ENCODE measurements at places on chromosomes 7 and 10.

GRCh38 chr7:139538881-139539635 lies 15.6 kb downstream of the CLEC2L start:
- DNase-seq: no peak

- DNase-seq: no peak
These were observed 27.5 kb downstream of the DPCD start for GRCh38 chr10:101615525-101616116.

- DNase-seq: no peak
These were observed 71.3 kb upstream of the TES start for GRCh38 chr7:116139007-116139406.

GRCh38 chr10:122147663-122148062 lies 123.4 kb upstream of the BTBD16 start:
- no peak for DNase-seq

DNA sequence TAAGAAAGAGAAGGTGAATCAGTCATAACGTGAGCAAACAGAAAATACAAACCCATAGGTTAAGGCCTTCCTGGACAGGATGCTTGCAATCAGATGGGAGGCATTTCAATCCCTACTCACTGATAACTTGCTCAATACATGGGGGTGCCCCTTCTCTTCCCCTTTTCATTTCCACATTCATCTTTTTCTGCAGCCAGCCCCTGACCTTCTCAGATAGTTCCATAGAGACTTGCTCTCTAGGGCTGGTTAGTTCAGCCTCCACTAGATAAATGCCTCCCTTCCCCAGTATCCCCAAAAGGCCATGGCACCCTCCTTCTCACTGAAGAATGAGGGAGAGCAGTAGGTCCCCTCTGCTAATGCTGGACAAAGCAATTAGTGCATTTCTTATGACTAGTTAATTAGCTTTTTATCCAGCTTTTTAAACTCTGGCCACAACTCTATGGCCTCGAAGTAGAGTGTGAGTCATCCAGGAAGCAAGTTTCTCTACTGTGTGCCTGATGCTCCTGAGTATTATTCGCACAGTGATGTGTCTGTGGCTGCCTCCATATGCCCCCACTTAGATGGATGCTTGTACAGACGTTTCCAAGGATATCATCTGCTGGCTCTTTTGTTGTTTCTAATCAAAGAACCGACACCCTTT lies 12.7 kb downstream of the CHN2 start:
- no peak for DNase-seq

GRCh38 chr10:34746094-34746493 lies 69.0 kb downstream of the PARD3 start:
- DNase-seq: no peak

DNA sequence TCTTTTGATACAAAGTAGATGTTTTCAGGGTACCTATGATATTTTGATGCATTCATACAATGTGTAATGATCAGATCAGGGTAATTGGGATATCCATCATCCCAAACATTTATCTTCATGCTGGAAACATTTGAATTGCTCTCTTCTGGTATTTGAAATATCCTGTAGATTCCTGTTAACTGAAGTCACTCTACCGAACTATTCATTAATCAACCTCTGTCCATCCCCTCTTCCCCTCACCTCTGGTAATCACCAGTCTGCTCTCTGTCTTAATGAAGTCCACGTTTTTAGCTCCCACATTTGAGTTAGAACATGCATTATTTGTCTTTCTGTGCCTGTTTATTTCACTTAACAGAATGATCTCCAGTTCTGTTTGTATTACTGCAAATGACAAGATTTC lies 11.3 kb downstream of the MTG1 start:
- DNase-seq: no peak

DNA sequence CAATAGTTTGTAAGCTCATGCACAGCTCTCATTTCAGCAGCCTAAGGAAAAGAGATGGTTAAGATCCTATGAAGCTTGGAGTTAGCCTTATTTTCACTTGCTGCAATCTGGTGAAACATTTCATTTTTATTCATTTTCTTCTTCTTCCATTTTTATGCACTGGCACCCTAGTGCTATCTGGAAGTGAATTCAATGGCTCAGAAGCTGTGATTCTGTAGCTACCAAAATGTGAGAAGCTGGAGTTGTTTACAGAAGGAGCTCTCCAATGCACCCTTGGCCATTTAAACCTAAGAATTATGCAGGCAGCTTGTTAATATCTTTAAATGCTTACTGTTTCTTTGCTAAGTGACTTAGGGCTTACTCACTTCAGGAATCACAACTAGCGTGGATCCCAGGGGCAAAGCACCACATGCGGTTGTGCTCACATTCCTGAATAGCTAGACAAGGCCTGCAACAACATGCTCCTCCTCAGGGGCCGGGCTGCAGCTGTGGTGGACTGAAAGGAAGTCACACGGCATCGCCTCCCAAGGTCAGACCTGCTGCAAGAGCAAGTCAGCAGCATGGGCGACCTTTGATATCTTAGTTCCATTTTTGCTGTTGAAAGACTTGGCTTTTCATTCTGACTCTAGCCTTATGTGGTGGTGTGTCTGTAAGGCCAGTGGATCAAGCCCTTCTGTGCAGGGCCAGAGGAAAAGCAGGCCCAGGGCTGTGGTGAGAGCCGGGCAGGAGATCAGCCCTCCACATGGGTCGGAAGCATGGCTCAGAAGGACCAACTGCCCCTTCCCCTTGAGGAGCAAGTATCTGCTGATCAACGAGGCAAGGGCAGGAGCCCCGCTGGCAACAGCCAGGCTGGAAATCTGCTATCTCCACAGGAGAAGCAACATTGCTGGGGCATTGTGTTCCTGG lies 91.9 kb upstream of the MBL2 start:
- DNase-seq: no peak

DNA sequence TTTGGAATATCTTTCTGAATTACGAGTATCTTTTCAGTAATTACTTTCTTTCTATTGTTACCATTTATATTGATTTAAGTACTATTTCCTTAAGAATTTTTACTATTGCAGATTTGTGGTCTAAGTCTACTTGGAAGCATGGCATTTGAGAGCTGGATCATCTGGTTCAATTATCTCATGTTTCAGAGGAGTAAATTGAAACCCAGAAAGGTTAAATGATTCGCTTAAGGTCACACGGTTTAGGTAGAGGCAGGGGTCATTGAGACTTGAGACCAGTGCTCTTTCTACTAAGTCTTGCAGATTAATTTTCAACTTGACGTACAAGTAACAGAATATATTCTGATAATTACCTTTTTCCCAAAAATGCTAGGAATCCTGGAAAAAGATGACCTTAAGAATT lies 109.2 kb upstream of the GLCCI1 start:
- DNase-seq: no peak

- no peak for DNase-seq
These were observed 64.2 kb upstream of the MBL2 start for GRCh38 chr10:52836816-52837215.

- no peak for DNase-seq
These were observed 30.7 kb upstream of the PLPP4 start for GRCh38 chr10:120426306-120426705.

DNA sequence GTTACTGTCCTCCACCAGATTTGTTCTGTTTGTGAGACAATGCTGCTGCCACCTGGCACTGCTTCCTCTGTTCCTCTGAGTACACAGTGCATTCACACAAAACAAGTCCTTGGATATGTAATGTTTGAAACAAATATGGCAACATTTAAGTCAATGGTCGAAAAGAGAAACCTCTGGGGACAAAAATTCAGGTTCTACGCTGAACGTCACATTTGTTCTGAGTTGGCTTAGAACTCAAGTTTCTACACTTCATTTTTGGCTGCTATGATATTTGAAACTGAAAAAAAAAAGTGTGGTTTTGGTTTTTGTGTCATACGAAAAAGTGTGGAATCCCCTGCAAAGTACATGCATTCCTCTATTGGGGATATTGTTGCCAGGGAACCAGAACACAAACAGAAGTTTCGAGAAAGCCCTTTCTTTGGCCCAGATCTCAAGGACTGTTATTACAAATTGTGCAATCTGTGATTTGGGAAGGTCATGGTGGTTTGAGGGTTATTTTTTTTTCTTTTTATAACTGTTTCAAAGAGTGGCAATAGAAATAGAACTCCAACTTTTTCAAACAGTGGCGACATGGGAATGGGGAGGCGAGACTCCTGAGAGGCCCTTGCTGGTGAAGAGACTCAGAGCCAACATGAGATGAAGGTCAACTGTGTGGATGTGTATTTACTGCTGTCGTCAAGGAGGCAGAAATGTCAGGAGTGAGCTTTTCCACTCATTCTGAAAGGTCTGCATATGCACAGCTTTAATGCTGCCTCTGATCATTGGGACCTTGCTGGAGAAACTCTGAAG lies 127.5 kb downstream of the CUBN start:
- peak; percentile 7 for DNase-seq

DNA sequence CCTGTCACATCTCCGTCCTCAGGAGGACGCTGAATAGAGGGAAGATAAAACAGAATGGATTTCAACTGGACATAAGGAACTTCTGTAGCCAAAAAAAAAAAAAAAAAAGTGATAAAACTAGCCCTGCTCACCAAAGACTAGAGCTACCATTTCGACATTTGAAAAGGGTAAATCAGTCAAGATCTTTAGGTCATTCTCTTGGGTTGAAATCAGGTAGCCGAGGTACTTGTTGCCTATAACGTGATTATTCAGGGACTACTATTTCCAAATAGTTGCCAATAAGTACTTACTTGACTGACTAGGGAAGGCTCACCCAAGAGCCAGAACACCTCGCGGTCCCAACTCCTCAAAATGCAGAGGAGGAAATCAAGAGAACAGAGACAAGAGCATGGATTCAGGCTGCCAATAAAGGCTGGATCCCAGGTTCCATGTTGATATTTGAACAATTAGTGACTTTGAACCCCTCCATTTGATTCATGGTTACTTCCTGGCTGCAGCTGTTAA lies 2.0 kb downstream of the RHEB start:
- no peak for DNase-seq

- no peak for DNase-seq
These were observed 76.0 kb downstream of the GRK5 start for GRCh38 chr10:119283387-119283786.

DNA sequence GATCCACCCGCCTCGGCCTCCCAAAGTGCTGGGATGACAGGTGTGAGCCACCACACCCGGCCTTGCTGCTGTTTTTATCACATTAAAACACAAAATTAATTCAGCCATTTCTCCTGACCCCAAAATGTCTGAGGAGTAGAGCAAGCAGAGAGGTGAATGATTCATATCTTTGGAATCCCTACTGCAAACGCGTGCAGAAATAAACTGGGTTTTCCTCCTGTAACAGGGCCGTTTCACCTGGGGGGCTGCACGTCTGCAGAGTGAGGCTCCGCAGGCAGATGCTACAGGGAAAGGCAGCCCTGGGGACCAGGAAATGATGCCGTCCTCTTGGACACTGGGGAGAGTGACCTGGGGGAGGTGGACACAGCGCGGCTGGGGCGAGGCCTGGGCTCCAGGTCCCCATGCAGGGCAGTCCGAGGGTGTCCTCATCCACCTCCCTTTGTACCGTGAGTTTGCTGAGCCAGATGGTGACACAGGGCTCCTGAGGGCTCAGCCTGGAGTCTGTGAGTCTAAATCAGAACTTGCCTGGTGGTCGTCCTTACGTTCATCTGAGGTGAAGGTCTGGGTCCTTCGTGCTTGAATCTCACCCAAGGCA lies 41.9 kb downstream of the PDGFA start:
- DNase-seq: no peak

- DNase-seq: peak; percentile 78
These were observed 726 bp upstream of the INSIG1 start for GRCh38 chr7:155296788-155297516.

DNA sequence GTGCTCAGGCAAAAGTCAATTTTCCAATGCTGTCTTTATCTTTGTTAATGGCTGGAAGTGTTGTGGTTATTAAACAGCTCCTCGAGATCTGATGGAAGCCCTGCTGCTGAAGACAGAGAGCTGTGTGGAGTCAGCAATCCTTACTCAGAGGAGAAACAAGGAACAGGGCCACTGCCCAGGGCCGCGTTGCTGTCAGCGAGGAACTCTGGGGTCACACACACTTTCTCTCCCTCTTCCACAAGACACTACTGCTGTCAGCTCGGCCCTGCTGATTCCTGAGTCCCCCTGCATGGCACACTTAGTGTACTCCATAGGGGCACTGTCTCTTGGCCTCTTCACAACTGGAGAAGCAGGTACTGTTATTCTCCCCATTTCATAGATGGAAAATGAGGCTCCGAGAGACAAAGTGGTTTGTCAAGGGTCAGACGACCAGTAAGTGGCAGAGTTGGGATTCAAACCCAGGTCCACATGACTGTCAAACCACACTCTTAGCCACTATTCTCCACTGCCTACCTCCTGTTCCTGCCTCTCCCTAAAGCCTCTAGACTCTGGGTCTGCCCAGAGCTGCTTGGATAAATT lies 29.3 kb upstream of the PDCD4 start:
- no peak for DNase-seq

DNA sequence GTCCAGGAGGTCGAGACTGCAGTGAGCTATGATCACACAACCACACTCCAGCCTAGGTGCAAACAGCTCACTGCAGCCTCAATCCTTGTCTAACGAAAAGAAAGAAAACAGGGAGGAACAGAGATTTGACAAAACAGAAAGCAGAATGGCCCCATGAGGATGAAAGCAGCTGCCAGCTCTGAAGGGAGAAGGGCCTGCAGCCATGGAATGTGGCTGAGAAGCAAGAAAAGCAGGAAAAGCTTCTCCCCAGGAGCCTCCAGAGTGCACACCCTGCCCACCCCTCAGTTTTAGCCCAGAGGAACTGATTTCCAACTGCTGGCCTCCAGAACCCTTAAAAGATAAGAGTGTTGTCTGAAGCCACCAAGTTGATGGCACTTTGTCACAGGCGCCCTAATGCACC lies 13.0 kb downstream of the ESYT2 start:
- DNase-seq: no peak

DNA sequence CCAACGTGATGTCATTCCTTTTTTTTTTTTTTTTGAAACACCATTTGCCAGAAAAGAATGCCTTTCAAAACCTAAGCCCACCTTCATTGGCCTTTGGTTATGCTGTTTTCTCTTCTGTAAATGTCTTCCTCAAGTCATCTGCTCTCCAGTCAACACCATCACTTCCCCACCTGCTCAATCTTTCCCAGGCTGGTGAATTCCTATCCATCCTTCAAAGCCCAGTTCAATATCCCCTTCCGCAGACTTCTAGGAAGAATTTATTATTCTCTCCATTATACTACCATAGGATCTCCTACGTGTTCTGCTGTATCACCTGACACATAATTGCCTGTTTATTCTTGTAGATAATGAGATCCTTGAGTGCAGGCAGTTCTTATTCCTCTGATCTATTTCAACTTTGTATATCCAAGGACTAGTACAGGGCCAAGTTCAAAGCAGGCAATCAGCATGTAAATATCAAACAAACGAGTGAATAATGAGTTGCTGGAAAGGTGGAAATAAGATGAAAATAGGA lies 73.5 kb upstream of the PRR15 start:
- DNase-seq: no peak

Data from stimulated activated CD8-positive, alpha-beta memory T cell treated with anti-CD3 and anti-CD28 coated beads, Interleukin-2, amount 100 ng/mL, for 1 hour (primary cell).